ENCODE measurements at places on chromosomes 16 and 17.

GRCh38 chr16:25114121-25114520, 2.6 kb downstream of the LCMT1 start:
- no peak for DNase-seq

DNA sequence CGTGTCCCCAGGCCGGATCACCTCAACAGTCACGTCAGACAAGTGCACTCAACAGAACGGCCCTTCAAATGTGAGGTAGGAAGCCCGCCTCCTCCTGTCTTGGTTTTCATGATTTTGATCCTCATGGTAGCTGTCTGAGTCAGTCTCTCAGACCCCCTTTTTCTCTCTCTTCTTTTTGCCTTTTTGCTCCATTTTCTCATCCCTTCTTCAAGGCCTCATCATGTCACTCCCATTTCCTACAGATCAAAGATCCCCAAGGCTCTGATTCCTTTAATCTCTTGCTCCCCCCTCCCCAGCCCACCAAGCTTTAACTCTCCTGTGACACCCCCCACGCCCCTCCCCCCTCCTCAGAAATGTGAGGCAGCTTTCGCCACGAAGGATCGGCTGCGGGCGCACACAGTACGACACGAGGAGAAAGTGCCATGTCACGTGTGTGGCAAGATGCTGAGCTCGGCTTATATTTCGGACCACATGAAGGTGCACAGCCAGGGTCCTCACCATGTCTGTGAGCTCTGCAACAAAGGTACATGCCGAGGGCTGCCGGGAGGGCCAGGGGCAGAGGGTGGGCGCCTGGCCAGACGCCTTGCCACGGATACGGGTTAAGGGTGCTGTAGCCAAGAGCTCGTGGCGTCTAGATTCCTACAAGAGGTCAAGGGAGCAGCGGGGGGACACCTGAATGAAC, 2.0 kb downstream of the MAZ start:
- DNase-seq: no peak

DNA sequence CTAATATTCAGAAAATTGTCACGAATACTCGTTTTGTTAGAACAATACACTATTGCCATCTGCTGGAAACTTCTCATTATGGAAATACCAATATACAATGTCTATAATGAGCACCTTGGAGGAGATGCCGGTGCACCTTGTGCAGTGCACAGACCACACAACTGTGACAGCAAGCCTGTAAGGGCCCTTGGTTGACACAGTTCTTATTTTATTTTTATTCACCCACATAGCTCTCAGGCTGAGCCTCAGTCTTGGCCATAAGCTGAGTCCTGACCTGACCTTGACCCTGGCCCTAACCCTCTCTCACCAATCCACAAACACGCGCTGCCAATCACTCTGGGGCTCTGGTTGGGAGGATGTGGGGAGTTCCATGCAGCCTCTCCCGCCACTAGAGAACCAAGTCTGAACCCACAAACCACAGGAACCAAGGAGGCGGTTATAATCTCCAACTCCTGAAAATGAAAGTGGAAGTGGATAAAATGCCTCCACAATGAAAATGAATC, 7.6 kb downstream of the AIPL1 start:
- DNase-seq: peak; percentile 25

DNA sequence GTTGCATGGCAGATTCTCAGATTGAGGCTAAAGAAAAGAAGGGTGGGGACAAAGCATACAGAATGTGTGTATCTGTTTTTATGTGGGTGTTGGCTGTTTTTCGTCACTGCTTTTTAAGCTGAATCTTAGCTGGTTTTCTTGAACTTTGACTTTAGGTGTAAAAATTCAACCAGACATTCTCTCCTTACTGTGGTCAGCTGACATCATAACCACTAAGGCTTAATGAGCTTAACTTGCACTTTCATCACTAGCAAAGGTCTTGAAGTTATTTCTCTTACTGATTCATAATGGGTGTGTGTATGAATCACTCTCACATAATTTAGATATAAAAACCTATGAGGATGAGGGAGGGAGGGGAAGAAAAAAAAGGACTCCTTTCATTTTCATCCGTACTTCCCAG, 4.0 kb upstream of the CDC6 start:
- no peak for DNase-seq

DNA sequence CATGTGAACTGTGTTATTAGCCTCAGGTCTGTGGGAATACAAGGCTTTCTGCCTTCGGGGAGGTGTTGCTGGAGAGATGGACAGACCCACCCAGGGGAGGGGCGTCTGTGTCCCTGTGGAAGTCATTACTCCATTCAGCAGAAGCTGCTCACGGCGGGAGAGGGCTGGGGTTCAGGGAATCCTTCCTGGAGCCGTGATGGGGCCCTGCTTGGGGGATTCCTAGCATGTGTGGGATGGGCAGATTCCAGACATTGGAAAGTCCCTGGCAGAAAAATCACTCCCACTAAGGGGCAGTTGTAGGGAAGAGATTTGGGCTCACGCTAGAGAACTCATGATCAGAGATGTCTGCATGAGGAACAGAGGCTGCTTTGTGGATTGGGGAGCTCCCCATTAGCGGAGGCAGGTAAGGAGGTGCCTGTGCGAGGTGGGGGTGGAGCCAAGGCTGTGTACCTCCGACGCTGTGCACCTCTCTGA, 56.3 kb upstream of the IL34 start:
- no peak for DNase-seq

DNA sequence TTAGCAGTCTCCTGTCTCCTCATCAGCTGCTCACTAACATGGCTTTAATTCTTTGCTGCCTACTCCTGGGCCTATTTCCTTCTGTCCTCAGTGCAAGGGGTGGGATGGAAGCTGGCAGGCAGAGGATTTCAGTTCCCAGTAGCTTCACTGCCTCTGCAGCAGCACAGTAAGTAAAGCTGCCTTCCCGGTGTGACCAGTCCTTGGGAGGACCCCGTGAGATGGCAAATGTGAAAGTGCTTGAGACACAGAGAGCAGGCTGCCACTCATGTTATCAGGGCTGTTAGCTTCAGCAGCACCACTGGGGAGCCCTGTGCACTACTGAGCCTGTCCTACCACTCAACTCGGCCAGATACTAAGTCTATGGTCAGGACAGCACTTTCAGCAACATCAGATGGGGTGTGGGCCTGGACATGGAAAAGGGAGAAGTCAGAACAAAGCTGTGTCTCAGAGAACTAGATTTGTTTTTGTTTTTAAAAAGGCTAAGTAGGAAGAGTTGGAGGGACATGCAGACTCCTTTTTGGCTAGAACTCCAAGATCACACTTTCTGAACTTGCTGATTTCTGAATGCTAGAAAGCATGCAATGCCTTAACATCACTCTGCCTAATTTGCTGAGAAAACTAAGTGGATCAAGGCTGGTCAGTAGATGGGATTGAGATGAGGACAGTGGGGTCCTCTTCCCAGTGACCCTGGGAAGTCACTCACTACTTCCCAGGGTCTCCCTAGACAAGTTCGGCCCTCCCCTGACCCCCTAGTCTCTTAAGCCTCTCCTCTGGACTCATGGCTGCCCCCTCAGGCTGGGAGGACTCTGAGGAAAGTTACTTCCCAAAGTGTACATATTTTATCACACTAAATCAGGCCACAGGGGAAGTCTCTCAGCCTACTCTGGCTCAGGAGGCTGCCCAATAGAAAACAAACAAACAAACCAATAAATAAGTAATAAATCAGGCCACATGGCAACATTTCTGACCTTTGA, 1.1 kb downstream of the ACSF2 start:
- DNase-seq: no peak

DNA sequence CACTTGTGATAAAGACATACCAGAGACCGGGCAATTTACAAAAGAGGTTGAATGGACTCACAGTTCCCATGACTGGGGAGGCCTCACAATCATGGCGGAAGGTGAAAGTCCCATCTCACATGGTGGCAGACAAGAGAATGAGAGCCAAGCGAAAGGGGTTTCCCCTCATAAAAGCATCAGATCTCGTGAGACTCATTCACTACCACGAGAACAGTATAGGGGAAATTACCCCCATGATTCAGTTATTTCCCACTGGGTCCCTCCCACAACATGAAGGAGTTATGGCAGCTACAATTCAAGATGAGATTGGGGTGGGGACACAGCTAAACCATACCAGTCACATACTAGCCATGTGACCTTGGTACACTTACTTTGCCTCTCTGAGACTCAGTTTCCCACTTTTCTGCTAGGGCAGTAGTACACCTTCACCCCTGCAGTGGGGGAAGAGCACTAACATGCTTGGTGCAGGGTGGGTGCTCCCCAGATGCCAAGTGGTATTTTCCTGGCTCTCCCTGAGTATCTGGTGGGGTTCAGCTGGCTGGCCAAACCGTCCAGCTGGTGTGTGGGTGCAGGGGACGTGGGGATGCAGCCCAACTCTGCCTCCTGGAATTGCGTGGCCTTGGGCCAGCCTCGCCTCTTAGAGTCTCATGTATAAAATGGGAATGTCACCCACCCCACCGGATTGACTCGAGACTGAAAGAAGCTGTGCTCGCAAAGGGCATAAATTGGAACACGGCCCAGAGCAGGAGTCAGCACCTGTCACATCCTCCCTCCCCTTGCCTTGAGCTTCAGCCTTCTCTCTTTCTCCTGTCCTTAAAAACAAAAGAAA, 364.1 kb downstream of the CPPED1 start:
- DNase-seq: no peak

GRCh38 chr16:85863384-85863774, 35.6 kb upstream of the IRF8 start:
- DNase-seq: no peak

- peak; percentile 63 for DNase-seq
Measured at GRCh38 chr17:27236717-27237315, 57.1 kb upstream of the WSB1 start.

DNA sequence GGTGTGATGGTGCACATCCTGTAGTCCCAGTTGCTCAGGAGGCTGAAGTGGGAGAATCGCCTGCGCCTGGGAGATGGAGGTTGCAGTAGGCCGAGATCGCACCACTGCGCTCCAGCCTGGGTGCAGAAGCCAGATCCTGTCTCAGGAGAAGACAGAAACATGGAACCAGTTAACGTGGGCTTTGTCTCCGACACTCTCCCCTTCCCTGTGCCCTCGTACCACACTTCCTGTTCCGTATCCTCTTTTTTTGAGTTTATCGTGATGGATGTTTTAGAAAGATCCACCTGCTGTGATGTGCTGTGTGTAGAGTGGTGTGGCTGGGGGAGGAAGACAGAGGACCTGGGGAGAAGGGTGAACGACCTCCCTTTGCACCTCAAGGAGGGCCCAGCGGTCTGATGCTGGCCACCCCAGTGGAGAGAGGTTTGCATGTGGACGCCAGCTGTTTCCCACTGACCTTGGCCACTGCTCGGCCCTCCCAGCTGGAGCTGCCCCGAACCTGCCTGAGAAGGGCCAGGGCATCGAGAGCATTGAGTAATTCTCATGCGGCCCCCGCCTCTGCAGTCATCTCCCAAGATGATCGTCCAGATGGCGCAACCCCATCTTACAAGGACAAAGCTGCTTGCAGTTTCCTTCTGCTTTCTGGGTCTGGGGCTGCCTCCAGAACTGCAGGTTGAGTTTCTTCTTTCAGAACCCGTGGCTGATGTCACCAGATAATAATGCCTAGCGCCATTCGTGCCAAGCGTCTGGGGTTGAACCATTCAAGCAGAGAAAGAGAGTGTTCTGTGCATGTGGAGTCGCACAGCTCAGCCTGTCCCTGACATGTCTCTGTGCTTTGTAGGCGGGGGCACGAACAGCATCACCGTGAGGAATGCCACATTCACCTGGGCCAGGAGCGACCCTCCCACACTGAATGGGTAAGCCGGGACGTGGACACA, 126.3 kb downstream of the ABCC1 start:
- no peak for DNase-seq

DNA sequence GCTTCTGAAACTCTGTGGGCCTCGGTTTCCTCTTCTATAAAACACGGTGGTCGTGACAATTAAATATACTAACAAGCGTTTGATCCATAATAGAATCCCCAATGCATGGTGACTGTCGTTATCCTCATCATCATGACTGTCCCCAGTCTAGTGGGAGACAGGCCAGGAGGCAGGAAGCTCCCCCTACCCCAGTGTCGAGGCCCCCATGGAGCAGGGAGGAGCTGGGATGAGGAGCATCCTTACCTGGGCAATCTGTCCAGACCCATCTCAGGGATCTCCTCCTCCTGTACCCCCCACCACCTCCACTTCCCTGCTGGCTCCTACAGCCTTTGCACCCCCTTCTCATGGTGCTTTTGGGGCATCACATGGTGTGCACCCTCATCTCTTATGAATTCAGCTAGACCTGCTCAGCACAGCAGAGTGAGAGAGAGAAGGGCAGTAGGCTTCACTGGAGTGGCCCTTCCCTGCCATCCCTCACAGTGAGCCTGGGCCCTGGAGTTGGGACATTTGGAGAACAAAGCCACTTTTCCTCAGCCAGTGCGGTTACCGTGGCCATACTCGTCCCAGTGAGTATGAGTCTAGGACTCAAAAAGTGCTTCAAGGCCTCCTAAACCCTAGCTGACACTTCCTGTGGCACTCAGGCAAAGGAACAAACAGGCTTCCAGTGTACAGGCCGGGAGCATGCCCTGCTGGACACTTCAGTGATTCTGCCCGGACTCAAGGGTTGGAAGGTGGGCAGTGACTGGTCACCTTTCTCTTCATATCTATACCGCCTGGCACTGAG, 148.6 kb downstream of the CLEC16A start:
- DNase-seq: no peak

GRCh38 chr17:81254955-81255717, 16.0 kb downstream of the NDUFAF8 start:
- no peak for DNase-seq

DNA sequence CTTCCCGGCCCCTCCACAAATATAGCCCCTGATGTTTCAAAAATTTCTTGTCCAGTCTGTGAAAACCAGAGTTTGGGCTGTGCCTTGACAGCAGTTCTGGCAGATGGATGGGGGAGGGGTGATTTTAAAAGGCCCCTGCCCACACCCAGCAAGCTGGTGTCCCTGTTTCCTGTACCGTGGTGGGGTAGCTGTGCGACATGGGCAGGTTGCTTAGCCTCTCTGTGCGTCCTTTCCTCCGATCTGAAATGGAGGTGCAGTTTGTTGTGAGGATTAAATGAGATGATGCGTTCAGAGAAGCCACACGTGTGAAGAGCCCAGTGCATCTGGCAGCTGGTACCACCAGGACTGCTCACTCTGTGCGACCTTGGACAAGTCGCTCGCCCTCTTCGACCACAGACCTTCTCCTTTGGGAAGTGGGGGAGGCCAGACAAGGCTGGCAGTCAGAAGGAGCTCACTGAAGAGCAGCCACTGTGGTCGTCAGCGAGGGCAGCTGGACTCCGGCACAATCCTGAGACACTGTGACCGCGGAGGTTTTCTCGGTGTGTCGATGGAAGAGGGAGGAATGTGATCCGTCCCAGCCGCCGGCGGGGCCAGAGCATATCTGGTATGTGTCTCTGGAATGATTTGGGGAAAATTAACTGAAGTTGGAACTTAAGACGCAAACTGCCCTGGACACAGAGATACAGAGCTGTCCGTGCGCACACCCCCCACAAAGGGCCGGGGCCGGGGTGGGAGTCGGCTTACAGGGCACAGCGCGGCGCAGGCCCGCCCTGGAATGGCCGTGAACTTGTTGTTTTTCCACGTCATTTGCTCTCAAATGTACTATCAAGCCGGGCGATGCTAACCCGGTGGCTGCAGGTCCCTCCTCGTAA, 721 bp upstream of the WFIKKN2 start:
- no peak for DNase-seq

DNA sequence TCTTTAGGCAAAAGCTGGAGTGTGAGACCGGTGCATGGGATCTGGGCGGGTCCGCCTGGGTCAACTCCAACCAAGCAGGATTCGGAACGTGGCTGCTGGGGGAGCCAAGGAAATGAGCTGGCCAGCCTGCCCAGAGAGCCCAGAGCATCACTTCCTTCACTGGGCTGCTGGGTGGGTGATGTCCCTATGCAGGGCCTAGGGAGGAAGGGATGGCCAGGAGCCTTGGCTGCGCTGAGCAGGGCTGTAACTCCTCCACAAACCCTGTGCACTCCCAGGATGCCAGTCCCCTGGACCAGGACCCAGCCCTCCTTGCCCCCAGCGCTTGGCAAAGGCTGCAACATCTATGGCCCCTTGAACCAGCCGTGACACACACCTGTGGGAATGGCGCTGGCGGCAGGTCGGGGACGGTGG, 138.4 kb downstream of the RAB11FIP4 start:
- DNase-seq: no peak

All from stimulated activated CD4-positive, alpha-beta T cell treated with anti-CD3 and anti-CD28 coated beads, Interleukin-1b, Interleukin-23, amount 100 ng/mL, for 24 hours (primary cell).